ENCODE measurements at places on chromosomes 4 and X. TPM values are rescaled to one million over a fixed set of nuclear protein-coding genes. Genes with fewer than 3 reads are reported as not detected.
A peak's percentile ranks its signal among the peaks of the same experiment; 100 is the strongest.

Gene CCSER1
- total RNA-seq: 7.1 TPM

Gene ABLIM2
- 1.0 TPM for total RNA-seq

Gene KLF8
- total RNA-seq: 0.83 TPM

Gene KLHL4
- total RNA-seq: not detected

Gene ADH1C
- total RNA-seq: 5.8 TPM

Gene CPLX1
- total RNA-seq: 0.93 TPM

Gene HSPA4L
- total RNA-seq: 17.8 TPM

- no peak for DNase-seq
- H3K4me3 ChIP-seq: no peak overlapping the region
- H3K27ac ChIP-seq: no peak overlapping the region
- peaks cover 5% of the 10 kb centered on the region for H3K36me3 ChIP-seq
Measured at GRCh38 chr4:88439161-88439760, 17.7 kb upstream of the HERC5 start.

- no peaks in the 10 kb centered on the region for H3K27me3 ChIP-seq
- no peak overlapping the region for H3K4me3 ChIP-seq
- no peak overlapping the region for H3K27ac ChIP-seq
Measured at GRCh38 chr4:92994727-92995126, 691.0 kb downstream of the GRID2 start.

GRCh38 chrX:80354966-80355465 is 65.2 kb upstream of the TENT5D start:
- DNase-seq: no peak
- no peaks in the 10 kb centered on the region for H3K4me1 ChIP-seq
- H3K4me3 ChIP-seq: no peak overlapping the region
- H3K27ac ChIP-seq: no peak overlapping the region
- H3K27me3 ChIP-seq: no peaks in the 10 kb centered on the region

DNA sequence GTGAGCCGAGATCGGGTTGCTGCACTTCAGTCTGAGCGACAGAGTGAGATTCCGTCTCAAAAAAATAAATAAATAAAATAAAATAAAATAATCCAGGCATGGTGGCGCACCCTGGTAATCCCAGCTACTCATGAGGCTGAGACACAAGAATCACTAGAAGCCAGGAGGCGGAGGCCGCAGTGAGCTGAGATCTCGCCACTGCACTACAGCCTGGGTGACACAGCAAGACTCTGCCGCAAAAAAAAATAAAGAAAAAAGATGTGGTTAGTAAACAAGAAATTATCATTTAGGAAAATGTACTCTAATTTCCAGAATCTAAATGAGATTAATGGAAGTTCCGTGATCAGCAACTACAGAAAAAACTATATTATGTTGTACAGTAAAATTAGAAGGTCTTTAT is 14.5 kb upstream of the LRBA start:
- H3K27ac ChIP-seq: no peak overlapping the region
- H3K4me1 ChIP-seq: peaks cover 18% of the 10 kb centered on the region
- no peaks in the 10 kb centered on the region for H3K27me3 ChIP-seq
- H3K36me3 ChIP-seq: peaks cover 5% of the 10 kb centered on the region
- H3K4me3 ChIP-seq: no peak overlapping the region

DNA sequence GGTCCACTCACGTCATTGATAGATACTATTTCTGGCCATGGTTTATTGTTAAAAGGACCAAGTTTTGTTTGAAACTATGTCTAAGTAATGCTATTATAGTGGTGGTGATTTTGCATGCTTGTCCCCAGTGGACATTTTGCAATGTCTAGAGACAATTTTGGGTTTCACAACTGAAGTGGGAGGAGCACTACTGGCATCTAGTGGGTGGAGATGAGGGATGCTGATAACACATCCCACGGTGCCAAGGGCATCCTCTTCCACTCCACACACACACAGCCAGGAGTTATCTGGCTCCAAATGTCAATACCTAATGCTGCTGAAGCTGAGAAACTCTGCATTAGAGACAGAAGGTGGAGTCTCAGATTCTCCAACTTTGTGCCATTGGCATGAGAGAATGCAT is 131.2 kb downstream of the FRMPD4 start:
- no peak overlapping the region for H3K27ac ChIP-seq
- H3K27me3 ChIP-seq: peaks cover 12% of the 10 kb centered on the region
- no peaks in the 10 kb centered on the region for H3K4me1 ChIP-seq

DNA sequence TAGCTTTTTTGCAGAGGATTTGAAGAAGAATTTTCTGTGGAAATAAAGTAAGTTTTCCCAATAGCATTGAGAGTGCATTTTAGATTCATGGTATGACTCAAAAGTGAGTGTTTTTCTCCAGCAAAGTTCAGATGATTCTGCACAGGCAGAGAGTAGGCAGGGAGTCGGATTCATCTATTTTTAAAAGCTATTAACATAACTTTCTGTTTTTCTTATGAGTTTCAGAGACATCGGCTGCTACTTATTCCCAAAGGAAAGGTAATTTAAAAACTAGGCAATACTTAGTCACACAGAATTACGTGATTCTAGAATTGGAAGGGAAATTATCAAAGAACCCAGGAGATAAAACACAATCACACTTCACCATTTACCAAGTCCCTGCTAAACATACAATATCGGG is 4.4 kb downstream of the CCDC110 start:
- no peak for DNase-seq
- peaks cover 46% of the 10 kb centered on the region for H3K27me3 ChIP-seq
- H3K4me3 ChIP-seq: no peak overlapping the region
- H3K4me1 ChIP-seq: no peaks in the 10 kb centered on the region

GRCh38 chrX:136768469-136769084 is 12.2 kb downstream of the ARHGEF6 start:
- DNase-seq: no peak
- peak overlapping the region; percentile 72 for H3K4me3 ChIP-seq
- H3K27ac ChIP-seq: no peak overlapping the region
- peaks cover 19% of the 10 kb centered on the region for H3K27me3 ChIP-seq
- no peaks in the 10 kb centered on the region for H3K36me3 ChIP-seq

DNA sequence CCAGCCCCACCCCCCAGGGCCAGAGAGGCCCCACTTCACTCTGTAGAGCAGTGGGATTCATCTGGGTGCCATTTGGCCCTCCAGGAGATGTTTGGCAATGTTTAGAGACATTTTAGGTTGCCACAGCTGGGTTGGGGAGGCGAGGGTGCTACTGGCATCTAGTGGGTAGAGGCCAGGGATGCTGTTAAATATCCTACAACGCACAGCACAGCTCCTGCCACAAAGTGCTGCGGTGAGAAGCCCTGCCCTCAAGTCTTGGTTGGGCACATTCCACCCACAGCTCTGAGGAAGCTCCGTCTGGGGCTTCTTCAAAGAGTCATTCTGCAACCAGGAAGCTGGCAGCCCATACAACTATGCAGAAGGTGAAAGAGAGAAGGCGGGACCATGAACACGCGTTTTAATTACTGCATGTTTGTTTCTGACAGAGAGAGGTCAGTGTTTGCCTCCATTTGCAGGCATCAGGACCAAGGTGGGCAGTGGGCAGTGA is 48.1 kb upstream of the FAM9C start:
- H3K36me3 ChIP-seq: peaks cover 7% of the 10 kb centered on the region
- H3K27ac ChIP-seq: peak overlapping the region; percentile 62
- DNase-seq: peak; percentile 48

GRCh38 chrX:12263211-12263610 is 124.9 kb downstream of the FRMPD4 start:
- H3K27me3 ChIP-seq: peaks cover 7% of the 10 kb centered on the region
- no peak overlapping the region for H3K27ac ChIP-seq
- peaks cover 8% of the 10 kb centered on the region for H3K4me1 ChIP-seq
- no peaks in the 10 kb centered on the region for H3K36me3 ChIP-seq
- no peak for DNase-seq
- H3K4me3 ChIP-seq: no peak overlapping the region

Measured in Calu3 (cell line).